ENCODE measurements at places on chromosomes 1 and 21.

DNA sequence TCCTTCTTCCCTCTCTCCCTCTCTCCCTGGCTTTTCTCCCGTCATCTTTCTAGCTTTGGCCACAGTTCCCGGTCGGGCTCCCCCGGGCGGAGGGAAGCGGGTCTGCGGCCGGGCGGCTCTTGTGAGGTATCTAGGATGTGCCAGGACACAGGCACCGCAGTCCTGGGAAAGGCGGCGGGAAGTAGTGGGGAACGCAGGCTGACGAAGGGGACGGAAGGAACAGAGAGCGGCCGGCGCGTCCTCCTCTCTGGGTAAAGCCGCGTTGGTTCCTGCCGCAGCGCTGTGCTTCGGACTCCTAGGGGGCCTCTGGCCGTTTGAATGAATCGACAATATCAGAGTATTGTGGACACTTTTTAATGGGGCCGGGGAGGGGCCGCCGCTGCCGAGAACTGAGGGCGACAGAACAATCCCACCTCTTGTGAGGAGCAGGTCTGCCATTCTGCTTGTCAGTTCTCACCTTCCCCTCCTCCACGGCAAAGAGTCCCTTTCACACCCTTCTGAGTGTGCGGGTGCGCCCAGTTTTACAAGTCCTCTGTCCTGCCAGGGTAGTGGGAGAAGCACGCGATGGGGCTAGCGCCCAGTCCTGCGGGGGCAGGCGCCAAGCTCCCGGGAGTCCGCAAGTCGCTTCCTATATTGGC, 1.2 kb upstream of the LHX9 start:
- DNase-seq = peak; percentile 99

DNA sequence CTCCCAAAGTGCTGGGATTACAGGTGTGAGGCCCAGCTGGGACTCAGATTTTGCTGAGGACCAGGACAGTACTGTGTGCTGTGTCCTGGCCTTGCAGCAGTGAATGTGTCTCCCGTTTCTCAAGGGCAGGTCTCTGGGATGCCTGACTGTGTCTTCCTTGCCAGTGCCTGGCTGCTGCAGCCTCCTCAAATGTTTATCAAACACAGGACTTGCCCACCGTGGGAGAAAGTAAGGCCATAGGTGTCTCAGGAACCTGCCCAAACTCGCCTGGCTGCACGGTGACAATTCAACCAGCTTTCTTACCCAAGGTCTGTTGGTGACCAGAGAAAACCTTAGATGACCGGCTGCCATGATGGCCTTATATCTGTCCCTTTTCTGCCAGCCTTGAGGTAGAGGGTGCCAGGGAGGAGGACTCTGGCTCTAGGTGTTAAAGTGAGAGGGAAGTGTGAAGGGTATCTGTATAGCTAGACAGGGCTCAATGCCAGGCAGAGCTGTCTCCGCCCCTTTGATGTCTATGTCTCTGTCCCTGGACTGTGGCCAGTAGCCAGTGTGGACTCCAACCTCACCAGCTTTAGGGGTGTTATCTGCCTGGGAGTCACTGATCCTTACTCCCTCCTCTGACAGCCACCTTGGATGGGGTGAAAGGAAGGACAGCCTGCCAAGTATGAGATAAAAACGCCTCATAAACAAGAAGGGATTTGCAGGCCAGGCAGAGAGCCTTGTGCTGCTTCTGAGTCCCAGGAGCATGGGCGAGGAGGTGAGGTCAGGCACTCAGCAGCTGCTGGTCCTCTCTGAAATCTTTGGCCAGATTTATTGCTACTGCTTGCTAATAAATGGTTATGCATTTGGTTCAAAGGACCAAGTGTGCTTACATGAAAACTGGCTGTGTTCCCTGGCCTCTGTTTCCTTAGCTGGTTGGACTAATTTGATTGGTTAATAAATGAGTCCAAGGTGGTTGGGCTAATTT, 22.3 kb downstream of the IL6R start:
- DNase-seq = no peak

GRCh38 chr1:234782105-234782751, 172.2 kb upstream of the IRF2BP2 start:
- peak; percentile 93 for DNase-seq

- no peak for DNase-seq
Observed at GRCh38 chr1:227214207-227214606, 104.1 kb downstream of the CDC42BPA start.

DNA sequence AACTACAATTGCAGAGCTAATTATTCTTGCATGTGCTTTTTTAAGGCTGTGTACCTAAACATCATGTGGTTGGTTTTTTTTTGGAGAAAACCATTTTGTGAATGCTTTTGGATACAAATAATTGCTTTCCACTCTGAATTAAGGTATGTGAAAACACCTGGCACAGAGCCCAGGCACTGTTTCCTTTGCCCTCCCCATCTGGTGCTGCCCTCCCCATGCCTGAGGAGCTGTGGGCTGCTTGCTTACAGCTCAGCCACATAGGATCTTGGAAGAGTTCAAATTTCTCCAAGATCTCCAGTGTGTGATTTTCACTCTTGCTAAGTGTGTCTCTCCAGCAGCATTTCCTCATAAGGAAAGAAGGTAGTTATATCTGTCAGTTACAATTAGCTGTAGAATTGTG, 27.8 kb downstream of the DNM3 start:
- DNase-seq = no peak

DNA sequence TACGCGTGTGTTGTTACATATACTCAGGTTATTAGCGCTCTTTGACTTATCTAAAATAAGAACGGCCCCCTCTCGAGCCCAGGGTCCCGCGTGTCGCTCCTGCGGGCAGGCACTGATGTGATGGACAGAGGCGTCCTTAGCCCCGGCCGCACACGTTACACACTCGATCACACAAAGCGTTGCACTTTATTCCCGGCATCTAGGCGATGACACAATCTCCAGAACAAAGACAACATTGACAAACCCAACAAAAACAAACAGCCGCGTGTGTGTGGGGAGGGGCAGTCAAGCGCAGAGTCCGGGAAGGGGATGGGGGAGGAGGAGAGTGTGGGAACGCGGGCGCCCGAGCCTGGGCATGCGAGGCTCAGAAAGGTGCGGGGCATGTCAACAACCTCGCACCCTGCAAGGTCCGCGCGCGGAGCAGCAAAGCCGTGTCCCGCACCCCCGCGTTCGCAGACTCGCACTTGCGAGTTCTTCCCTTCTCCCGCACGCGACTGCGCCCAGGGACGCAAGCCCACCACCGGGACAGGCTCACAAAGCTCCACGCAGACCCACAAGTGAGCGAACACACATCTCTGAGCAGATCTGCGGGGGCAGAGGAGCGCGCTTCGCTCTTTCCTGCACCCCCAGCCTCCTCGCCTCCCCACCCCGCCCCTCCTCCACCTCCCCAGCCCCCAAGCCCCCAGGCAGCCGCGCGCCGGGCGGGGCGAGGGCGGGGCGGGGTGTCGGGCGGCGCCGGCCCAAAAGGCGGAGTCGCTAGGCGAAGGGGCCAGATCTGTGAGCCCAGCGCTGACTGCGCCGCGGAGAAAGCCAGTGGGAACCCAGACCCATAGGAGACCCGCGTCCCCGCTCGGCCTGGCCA, at the start of gene EFNA1:
EFNA1 (plus strand) TSS at position 772 of the 862 bp plus-strand sequence. CDS start 102 bp downstream, outside the sequence.
- DNase-seq = peak; percentile 77

DNA sequence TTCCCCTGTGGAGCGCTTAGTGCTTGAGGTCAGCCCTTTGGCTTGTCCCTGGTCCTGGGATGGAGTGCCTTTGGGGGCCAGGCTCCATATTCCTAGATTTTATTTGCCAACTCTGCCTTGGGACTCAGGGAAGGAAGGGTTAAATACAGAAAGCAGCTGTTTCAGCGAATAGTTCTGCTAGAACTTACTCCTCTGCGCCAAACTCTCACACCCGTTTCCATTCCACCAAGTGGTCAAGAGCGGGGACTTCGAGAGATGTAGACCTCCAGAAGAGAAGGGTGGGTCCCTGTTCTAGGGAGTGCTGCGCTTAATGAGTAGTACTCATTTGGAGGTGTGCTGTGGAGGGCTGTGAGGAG, 704 bp upstream of the TOMM40L start:
- DNase-seq = no peak

DNA sequence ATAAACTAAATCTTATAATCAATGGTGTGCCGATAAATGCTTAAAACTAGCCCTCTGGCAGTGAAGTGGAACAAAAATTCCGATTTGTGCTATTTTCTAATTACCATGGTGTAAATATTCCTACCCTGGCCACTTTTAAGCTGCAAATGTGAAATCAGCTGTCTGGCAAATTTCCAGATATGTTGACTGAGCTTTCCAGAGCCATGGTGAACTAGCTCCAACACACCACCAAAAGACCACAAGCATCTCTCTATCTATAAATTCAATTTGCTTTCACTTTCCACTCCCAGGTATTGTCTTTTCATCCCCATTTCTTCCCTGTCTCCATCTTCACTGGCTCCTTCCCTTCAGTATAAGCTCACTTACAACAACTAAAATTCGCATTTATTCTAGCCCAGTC, 152.3 kb upstream of the RGS18 start:
- DNase-seq = no peak

DNA sequence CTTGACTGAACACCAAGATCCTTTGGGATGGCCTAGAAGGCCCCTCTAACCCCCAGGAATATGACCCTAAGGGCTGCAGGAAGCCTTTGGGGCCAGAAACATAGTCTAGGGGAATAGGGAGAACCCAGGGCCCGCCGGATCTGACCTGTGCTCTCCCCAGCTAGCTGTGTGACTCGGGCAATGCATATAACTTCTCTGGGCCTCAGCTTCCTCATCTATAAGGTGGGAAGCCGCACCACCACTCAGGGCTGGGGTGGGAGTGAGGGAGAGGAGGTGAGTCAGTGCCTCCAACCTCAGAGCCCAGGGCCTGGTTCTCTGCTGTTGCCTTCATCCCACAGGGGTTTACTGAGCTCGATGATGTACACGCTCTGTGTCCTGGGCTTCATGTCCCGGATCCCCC, 434.4 kb downstream of the PTPRU start:
- no peak for DNase-seq
